Osteocyte (in vitro differentiated cells): ENCODE measurements at places on chromosomes 6 and 20. TPM values are rescaled to one million over a fixed set of nuclear protein-coding genes. Genes with fewer than 3 reads are reported as not detected.

DNA sequence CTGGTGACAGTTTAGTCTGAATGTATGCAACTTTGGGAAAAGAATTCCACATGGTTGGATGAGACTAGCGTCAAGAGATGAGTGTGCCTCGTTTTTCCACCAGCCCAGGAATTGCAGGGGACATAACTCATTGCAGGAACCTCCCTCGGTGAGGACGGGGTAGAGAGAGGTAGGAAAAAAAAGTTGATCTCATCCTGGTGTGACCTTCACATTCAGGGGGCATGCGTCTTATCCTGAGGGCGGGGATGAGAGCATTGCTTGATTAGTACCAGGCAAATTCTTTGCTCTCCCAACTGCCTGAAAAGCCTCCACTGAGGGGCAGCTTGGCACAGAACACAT is 11.8 kb downstream of the TLDC2 start:
- no peak for DNase-seq

DNA sequence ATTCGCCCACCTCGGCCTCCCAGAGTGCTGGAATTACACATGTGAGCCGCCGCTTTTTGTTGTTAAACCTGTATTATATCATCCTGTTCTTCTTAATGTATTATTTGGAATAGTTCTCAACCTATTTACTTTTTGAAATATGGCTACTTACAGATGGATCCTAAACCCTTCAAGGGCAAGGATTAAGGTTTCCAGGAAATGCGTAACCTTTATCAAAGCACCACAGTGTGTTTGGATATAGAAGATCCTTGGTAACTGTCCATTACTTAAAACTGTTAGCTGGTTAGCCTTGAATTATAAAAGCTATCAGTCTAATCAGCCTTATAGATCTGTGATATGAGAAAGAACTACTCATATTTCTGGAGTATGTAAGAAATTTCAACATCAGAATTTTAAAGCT is 12.3 kb upstream of the RPN2 start:
- DNase-seq = no peak

DNA sequence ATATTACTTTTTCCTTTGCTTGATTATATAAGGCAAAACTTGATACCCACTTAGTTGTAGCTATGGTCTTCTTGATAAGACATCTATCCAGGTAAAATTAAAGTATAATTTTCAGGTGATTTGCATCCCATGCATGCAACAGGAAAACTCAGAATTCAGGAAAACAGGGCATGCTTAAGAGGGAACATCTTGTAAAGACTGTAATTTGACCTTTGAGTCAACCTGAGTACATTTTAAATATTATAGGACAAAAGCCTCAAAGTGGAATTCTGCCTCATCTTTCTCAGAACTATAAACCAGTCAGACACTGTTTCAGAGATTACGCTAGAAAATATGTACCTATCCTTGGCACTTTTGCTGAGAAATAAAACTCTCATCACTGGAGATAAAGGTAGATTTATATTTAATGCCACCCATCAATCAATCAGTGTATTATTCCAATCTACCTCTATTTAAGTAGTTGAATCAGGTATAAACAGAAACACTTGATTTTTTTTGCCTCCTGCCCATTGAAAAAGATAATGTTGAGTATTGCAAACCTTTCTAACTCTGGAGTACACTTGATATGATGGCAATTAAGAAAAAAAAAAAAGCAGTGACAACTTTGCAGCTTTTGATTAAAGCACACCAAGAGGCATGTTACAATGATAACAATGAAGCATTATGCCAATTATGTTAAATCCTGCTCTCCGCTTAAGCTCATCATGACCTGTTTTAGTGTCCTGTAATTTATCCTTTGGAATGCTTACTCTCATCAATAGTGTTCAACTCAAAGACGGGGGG is 2.8 kb downstream of the CITED2 start:
- no peak for DNase-seq

GRCh38 chr6:66321017-66321416 is 614.0 kb upstream of the EYS start:
- no peak for DNase-seq

GRCh38 chr20:3795511-3796468 is at the start of gene CDC25B:
Gene CDC25B, plus strand, starts transcription at chr20:3796310. Its CDS starts 222 bp downstream, at chr20:3796532.
- peak; percentile 96 for DNase-seq

DNA sequence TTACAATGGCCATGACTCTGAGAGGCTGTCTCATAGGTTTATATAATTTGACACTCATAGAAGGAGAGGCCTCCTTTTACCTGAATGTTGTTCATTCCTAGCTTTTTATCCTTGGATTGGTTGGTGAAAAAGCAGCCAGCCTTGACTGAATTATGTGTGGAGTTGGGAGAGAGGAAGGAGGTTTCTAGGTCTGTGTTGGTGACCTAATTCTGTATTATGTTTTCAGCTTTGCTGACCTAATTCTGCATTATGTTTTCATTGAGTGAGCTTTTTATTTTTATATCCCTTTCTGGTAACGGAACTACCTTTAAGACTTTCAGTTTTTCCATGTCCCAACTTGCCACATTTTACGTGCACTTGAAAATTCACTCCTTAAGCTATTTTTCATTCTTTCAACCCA is 59.1 kb upstream of the RNF144B start:
- no peak for DNase-seq

DNA sequence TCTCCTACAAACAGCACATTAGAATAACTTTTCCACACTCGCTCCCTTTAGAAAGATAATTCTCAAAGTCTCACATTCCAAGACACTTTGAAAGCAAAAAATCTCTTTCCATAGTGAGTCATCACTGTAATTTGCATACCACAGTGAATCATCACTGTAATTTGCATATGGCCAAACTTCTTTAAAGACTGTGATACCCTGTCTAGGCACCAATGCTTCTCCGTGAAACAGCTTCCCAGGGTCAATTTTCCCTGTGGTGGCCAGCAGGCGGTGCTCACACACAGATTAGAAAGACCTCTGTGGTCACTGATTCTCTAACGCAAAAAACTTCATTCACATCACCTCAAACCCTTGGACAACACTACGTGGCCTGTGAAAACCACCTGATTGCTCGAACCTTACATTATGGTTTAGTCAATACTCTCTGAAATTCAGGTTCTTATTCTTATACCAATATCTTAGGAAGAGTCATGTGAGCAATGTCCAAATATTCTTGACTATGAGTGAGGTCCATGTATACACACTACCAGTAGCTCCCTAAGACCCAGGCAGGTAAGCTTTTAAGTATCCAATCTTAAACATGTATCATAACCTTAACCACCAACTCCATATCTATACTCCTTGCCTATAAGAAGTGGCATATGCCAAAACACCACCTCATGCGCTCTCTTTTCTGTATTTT is 78.5 kb upstream of the PHACTR1 start:
- DNase-seq = no peak

DNA sequence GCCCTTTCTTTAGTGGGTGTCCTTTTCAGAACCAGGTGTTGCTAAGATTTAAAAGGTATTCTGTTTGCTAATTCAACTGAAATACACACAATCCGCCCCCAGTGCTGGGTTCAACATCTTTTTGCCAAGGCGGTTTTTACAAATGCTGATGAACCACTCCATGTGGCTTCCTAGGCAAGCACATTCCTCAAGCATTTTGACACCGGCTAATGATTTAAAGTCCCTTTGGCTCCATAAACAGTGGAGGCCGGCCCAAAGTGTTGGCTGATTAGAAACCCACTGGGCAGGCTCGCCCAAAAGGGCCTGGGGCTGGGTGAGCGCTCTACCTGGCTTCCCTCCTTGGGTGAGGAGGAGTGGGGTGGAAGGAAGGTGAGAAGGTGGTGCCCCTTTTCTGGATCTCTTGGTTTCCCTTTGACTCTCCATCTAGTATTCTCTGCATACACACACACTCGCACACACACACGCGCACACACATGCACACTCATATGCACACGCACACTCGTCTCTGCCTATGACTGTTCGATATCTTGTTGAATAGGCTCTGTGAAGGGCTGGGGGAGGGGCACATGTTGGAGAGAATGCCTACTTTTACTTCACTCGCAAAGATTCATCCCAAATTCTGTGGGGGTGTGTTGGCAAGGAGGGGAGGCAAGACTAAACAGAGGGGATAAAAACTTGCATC is 66.7 kb upstream of the ARMC2 start:
- no peak for DNase-seq

PBOV1 gene
- total RNA-seq = not detected in 2 replicates

PABPC1L gene
- total RNA-seq = 56.1 and 65.3 TPM in 2 replicates

RIPOR3 gene
- total RNA-seq = 0.11 and 0.37 TPM in 2 replicates

MMP24 gene
- 0.54 and 0.63 TPM in 2 replicates for total RNA-seq

ZNF391 gene
- total RNA-seq = 2.4 and 4.0 TPM in 2 replicates
